ENCODE measurements at places on chromosomes 3 and 15.

DNA sequence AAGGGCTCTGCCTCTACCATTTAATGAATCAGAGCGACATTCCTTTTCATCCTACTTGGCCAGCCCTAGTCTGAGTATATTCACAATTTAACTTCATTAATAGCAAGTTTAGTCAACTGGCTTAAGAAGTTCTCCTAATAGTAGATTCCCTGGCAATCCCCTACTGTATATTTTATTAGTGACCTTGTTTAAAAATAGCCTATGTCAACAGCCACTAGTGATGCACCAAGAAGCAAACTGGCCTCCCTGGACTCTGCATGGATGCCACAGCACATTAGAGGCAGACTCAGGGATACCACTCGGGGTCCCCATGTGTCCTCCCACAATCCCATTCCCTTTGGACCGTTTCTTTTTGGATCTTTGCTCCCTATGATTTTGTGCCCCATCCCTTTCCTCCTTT is 83.6 kb downstream of the THSD4 start:
- DNase-seq, result no peak

- DNase-seq, result no peak
Observed at GRCh38 chr3:177228601-177229190, 31.4 kb upstream of the TBL1XR1 start.

- DNase-seq, result peak; percentile 55
Observed at GRCh38 chr15:71136159-71136783, 21.0 kb downstream of the THSD4 start.

DNA sequence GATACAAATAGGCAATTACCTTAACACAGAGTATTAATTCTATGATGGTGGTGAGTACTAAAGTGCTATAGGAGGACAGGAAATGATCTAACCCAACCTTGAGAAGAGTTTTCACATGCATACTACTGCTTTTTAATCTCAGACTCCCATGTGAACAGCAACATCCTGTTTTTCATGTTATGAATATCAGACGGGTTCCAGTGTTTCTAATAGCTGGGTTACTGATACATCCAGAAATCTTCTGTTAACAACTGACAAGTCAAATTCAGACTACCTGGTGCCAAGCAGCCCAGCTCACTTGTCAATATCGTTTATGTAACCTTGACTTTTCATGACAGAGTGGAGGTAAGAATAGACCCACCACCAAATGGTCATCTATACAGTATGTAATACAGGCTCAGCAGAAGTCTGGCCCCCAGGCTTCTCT is 220.2 kb upstream of the COL8A1 start:
- peak; percentile 0 for DNase-seq

DNA sequence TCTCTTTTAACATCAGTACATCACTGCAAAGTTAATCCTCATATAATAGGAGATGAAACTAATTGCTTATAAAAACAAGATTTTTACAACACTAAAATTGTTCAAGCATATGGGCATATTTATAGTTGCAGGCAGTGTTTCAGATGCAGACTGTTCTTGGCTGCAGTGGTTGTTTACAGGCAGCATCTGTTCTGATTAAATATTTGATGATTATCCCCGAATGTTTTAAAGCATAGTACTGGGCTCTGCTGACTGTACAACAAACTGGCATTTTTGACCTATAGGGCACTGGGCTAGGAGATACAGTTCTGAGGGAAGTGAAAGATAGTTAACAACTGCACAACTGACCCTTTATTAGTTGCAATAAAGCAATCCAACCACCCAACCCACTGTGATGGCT is 113.6 kb downstream of the UBE3A start:
- no peak for DNase-seq

GRCh38 chr3:173510565-173510964 is 113.0 kb downstream of the NLGN1 start:
- DNase-seq, result no peak

DNA sequence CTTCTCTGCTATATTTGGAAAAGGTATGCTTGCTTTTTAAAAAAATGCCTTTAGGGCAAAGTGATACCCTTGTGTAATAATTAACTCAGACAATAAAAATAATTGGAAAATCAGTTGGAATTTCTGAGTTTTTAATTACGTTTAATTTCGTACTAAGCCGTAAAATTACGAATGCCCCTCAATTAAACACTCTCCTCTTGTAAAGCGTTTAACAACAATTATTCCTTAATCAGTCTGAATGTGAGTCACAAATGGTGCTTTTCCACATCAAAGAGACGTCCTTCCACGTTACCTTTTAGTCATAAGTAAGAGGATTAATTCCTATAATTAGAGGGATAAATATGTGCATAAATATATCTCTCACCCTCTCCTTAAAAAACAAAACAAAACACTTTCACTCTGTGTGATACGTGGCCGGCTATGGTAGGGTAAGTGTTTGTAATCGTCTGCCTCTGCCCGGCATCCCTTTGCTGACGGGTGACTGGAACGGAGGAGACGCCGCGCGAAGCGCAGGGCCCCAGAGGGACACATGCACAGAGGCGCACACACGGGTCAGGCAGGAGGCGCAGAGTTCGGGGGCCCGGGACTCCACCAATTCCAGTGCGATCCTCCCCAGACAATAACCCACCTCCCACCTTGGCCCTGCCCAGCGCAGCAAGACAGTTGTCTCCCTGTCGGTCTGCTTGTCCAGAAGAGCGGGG is 9.7 kb upstream of the MEIS2 start:
- no peak for DNase-seq

DNA sequence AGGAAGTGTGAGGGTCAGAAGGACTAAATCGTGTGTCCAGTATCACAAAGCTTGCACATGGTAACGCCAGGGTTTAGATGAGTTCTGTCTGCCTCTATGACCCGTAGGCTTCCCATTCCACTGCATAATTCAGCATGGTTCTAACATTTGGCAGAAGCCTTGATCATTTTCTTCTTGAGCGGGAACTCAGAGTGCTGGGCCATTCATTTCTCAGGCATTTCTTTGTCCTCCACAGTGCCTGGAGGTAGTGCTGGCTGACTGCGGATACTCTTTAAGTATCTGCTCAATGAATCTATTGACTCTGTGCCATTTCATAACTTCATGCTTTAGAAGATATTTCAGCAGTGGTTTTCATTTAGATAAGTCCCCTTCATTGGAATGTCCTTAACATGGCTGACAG is 370.2 kb downstream of the EPHB1 start:
- DNase-seq, result no peak

DNA sequence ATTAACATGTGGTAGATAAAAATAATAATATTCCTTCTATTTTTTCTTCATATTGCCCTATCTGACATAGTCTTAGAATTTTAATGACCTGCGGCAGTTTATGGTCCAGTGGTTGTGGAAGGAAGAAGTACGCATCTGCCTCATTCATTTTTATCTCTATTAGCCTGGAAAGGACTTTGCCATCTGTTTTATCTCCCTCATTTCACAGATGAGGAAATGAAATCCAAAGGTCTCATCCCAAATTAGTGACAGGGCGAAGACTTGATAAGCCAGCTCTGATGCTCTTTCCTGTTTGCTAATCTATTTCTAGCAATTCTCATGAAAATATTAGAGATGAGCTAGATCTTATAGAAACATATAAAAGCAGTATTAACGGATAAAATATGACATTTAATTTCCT is 113.3 kb downstream of the KLHL25 start:
- DNase-seq, result no peak

DNA sequence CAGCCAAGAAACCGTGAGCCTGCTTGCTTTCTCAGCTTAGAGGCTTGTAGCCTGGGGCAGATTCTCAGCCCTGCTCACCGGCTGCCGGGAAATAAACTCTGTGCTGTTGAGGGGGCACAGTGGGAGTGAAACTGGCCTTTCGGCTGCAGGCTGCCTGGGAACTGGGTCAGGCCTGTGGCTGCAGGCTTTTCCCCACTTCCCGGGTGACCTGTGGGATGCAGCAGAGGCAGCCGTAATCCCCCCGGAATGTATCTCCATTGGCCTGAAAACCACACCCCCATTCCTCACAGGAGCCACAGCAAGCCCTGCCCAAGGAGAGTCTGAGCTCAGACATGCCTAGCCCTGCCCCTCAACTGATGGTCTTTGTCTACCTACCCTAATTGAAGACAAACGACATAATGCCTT is 110.9 kb downstream of the STXBP5L start:
- DNase-seq, result no peak

- DNase-seq, result no peak
Observed at GRCh38 chr3:64306745-64307144, 81.5 kb upstream of the PRICKLE2 start.

DNA sequence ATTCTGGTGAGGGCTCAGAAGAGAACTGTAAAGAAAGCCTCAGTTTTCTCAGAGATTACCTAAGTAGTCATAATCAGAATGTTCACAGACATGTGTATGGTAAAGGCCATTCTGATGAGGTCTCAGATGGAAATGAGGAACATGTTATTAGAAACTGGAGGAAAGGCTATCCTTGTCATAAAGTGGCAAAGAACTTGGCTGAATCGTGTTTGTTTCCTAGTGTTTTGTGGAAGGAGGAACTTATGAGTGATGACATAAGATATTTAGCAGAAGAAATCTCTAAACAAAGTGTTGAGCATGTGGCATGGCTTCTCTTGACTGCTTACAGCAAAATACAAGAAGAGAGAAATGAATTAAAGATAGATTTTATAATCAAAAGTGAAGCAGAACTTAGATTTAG is 12.8 kb upstream of the KLHL40 start:
- peak; percentile 37 for DNase-seq

GRCh38 chr3:146189519-146190173 is 28.7 kb upstream of the PLOD2 start:
- DNase-seq, result peak; percentile 32

DNA sequence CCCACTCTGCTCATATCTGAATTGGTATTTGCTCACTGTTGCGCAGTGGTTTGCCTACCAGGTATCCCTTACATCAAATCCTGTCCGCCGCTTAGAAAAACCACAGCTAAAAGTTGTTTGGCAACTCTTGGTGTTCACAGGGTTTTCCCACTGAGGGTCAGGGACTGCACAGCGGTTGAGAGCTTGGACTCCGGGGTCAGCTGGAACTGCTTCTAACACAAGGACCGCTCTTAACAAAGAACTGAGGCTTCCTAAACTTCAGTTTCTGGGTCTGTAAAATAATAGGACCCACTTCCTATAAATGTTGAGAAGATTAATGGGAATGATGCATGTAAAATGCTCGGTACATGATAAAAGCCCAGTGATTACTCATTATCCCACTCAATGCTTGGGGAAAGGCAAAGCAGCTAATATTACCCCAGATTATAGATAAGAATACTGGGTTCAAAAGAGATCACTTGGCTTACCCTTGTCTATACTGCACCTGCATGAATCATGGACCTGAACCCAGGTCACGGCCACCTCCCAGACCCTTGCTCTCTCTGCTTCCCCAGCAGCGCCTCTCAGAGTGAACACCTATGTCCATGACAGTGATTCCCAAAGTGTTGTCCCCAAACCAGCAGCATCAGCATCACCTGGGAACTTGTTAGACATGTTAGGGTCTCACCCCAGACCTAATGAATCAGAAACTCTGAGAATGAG is 36.1 kb downstream of the LIPC start:
- DNase-seq, result no peak

GRCh38 chr15:31293655-31294054 is 33.0 kb upstream of the KLF13 start:
- DNase-seq, result peak; percentile 34

DNA sequence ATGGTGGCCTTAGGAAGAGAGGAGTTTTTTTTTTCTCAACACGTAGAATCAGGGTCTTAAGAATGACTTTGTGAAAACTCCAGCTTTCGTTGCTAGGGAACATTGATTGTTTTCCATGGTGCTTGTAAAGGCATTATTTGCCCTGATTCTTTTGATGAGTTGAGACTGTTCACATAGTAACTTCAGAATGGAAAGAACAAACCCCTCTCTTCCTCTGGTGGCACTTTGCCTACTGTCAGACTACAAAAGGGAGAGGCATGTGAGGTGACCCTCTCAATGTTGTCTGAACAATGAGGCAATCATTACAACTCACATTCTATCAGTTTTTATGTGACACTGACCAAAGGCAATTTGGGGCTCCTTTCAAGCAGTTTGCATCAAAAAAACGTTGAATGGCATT is 477.8 kb downstream of the FGF12 start:
- DNase-seq, result no peak

DNA sequence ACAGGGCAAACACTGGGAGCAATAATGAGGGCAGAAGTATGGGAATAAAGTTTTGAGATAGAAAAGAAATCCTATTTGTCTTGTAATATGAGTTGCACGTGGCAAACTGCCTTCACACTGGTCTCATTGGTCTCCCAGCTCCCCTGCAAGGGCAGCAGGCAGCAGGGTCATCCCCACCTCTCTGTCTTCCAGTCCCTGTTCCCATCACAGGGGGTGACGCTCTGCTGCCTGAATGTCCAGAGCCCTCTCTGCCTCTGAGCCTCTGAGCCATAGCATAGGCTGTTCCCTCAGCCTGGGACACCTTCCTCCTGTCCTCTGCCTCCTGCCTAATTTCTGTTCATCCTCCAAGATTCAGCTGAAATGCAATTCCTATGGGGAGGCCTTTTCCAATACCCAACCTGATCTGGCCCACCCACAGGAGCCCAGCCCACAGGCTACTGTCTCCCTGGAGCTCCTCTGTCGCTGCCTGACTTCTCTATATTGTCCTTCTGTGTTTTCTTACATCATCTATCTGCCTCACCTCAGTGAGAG is 12.1 kb upstream of the SKOR1 start:
- no peak for DNase-seq

- DNase-seq, result no peak
Observed at GRCh38 chr3:123158330-123158729, 43.4 kb upstream of the SEC22A start.

- DNase-seq, result no peak
Observed at GRCh38 chr3:38536671-38537070, 40.5 kb downstream of the EXOG start.

DNA sequence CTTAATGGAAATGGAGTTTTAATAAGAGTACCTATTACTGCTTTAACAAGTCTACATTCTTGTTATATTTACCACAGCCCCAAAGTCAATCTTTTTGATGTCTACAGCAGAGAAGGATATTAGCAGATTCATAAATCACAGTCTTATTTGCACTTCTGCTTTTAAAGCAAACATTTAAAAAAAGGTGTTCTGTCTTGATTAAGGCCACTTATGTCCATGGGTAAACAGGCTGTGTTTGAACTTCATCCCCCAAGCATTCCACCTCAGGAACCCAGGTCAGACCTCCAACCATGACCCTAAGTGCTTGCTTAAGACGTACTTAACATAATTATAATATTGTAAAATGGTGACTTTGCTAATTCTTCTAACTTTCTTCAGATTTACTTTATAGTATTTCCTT is 113.4 kb downstream of the CMSS1 start:
- DNase-seq, result no peak

- DNase-seq, result no peak
Observed at GRCh38 chr3:70090322-70090913, 90.9 kb downstream of the SAMMSON start.

GRCh38 chr3:69320871-69321271 is 65.0 kb downstream of the FRMD4B start:
- DNase-seq, result peak; percentile 92

- no peak for DNase-seq
Observed at GRCh38 chr15:43316016-43316970, 14.1 kb downstream of the LCMT2 start.

GRCh38 chr3:23834082-23834870 is 28.5 kb downstream of the UBE2E1 start:
- peak; percentile 28 for DNase-seq

Data from MV-4-11 (cell line).